Glomerular endothelial cell (primary cell): ENCODE measurements at places on chromosomes 2 and 18. TPM values are rescaled to one million over a fixed set of nuclear protein-coding genes. Genes with fewer than 3 reads are reported as not detected.
A peak's percentile ranks its signal among the peaks of the same experiment; 100 is the strongest.

GRCh38 chr2:239991689-239992314 is 33.3 kb downstream of the NDUFA10 start:
- peak; percentile 39 for DNase-seq

CCDC74A gene
- 19.8 and 27.8 TPM in 2 replicates for total RNA-seq

REG3A gene
- total RNA-seq, result not detected in 2 replicates

- no peak for DNase-seq
These were observed 76.2 kb downstream of the MAPRE2 start for GRCh38 chr18:35117372-35117771.

C2orf72 gene
- total RNA-seq, result 0.29 and 1.5 TPM in 2 replicates
